KBM-7 (cell line): ENCODE measurements at places on chromosomes 5 and 9.
A peak's percentile ranks its signal among the peaks of the same experiment; 100 is the strongest.

- no peak for DNase-seq
Measured at GRCh38 chr5:50710838-50711237, 44.4 kb downstream of the PARP8 start.

DNA sequence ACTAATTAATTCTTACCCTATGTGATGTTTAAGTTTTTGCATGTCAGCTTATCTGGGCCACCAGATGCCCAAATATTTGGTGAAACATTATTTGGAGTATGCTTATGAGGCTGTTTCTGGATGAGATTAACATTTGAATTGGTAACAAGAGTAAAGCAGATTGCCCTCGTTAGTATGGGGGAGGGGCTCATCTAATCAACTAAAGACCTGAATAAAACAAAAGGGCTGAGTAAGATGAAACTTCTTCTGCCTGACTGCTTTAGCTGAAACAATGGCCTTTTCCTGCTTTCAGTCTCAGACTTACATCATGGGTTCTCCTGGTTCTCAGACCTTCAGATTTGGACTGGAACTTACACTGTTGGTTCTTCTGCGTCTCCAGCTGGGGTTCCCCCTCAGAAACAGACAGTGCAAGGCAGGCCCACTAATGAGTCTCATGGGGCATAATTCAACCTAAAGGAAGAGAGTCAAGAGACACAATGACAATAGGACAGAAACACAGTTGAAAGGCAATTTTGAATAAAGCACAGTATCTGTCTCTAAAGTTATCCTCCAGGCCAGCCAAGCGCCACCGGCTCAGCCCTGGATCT is 288.4 kb downstream of the CAAP1 start:
- no peak for DNase-seq

GRCh38 chr5:96031180-96031579 is 69.5 kb upstream of the ELL2 start:
- DNase-seq: no peak

DNA sequence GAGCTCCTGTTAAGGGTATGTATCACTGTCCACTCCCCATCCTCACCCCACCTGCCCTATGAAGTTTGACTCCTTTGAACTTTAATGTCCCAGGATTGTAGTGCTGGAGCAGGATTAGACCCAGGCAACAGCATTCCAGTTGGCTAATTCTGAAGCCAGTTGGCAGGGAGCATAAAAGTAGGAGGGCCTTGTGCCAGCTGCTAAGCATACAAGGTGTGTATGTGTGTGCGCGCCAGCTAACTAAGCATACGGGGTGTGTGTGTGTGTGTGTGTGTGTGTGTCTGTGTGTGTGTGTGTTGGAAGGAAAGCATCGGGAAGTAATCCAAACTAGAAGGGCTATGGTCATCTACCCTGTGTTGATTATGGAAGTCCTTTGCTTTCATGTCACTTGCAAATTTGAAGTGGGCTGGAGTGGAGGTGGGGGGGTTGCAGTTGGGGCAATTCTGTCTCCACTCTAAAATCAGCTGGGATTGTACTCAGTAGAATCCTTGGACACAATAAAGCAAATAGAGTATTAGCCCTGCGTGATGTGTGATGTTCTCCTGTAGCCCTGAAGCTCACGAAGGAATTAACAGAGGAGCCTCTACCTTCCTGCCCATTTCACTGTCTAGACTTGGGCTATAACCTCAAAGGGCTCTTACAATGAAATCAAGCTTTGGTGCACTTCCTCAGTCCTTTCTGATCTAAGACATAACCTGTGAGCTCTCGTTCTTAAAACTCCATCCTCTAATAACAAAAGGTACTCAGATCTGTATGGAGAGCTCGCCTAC is 26.9 kb downstream of the HMGCR start:
- no peak for DNase-seq

- DNase-seq: no peak
Measured at GRCh38 chr5:124104344-124104743, 592.4 kb downstream of the CSNK1G3 start.

DNA sequence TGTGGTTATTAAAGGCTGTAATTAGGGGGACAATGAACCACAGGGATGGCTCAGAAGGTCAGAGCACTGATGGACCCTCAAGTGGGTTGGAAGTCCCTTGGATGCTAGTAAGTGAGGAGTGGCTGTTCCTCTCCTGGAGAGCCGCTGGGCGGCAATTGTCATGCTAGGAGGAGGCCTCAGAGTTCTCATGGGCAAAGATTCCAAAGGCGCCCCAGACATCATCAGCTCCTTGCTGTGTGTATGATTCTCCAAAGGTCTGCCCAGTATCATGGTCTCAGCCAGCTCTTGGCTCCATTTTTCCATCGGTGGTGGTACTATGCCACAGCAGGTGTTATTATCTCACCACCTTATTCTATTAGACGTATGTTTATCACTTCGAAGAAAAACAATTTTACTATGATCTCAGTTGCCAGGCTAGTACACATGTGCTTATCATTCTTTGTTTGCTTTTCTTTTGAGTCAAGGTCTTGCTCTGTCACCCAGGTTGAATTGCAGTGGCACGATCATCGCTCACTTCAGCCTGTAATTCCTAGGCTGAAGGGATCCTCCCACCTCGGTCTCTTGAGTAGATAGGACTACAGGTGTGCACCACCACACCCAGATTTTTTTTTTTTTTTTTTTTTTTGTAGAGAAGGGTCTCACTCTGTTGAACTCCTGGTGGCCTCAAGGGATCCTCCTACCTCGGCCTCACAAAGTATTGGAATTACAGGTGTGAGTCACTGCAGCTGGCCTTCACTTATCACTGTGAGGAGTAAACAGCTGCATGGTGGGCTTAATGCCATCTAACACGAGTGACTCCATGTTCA is 46.8 kb downstream of the EXOSC2 start:
- no peak for DNase-seq

- no peak for DNase-seq
Measured at GRCh38 chr9:76206821-76207220, 187.4 kb downstream of the RFK start.

DNA sequence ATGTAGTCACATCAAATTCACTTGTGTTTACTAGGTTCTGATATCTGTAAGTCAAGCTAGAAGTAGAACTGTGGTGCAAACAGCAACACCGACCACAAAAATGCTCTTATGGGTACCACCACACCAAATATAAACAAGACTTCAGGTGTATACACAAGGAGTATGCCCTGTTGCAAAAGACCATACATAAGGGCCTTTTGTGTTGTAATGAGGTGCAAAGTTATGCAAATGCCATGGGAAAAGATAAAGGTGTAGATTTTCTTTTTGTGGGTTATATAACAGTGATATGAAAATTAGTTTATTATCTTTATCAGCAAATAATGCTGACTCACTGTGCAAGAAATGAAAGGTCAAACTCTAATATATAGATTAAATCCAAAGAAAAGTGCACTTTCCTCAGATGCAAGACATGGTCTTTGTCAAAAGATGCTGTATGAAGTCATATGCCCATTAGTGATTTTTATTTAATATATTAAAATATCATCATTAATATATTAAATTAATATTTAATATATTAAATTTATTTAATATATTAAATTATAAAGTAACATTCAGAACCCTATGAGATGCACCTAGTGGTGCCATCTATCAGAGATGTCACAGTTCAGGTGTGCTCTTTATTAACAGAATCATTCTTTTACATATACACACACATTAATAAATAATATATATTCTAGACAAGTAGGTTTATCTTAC is 26.7 kb upstream of the ALDH1A1 start:
- no peak for DNase-seq

DNA sequence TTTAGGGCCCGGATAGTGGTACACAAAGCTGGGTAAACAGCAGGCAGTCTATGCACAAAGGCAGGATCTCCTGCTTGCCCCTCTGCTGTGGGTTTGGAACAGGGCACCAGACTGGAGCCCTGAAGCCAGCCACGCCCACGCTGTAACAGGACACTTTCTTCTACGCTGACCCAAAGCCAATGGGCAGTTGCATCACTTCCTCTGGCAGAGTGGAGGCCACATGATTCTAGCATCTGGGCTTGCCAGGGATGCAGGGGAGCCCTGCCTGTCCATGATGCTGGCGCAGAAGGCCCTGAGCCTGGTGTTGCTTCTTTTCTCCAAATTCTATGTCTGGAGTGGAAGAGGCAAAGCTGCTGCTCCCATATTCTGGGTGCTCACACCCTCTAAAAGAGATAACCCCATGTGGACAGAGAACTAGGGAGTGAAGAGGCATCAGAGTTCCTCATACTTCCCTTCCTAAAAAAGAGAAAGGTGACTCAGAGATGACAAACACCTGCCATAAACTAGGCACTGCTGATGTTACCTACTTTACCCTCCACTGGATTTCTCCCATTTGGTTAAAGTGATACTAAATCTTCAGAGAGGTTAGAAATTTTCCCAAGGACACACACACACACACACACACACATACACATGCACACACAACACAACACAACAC is 260.3 kb upstream of the KLF4 start:
- peak; percentile 12 for DNase-seq

- no peak for DNase-seq
Measured at GRCh38 chr5:117333011-117333410, 758.4 kb upstream of the SEMA6A start.

DNA sequence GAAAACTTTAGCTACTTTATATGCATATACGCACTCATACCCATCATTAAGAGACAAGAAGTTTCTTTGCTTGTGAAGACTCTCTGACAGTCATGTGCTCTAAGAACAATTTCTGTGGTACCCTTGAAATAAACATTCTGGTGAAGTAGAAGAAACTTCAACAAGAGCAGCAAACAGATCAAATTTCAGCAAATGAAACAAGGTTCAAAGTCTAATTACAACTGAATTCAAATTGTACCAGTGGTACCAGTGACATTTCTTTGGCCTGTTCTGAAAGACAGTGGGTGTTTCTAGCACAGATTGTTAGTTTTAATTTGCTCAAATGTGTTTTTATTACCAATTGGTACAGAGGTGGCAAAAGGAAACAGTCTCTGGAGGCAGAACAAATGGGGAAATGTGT is 391.0 kb downstream of the CHSY3 start:
- no peak for DNase-seq

DNA sequence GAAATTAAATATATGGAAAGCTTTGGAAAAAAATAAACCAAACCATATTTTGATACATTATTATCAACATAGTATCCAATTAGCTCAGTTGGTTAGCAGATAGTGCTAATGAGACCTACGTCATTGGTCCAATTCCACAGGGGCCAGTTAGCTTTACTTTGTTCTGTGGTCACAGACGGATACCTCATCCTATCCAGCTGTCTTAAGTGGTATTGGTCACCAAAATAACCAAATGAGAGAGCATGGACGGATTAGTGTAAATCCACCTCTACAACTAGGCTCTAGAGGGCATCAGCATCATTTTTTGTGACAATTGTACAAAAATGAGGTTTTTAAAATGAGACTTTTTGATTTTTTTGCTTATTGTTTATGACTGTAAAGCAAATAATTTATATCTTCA is 364.2 kb downstream of the KIAA0825 start:
- no peak for DNase-seq

DNA sequence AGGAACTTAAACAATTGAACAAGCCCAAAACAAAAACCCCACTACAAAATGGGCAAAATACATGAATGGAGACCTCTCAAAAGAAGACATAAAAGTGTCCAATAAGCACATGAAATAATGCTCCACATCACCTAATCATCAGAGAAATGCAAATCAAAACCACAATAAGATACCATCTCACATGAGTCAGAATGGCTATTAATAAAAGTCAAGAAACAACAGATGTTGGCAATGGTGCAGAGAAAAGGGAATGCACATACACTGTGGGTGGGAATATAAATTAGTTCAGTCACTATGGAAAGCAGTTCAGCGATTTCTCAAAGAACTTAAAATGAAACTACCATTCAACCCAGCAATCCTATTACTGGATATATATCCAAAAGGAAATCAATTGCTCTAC is 337.4 kb upstream of the GRIA1 start:
- DNase-seq: no peak
